ENCODE measurements at places on chromosomes 7 and 10.

DNA sequence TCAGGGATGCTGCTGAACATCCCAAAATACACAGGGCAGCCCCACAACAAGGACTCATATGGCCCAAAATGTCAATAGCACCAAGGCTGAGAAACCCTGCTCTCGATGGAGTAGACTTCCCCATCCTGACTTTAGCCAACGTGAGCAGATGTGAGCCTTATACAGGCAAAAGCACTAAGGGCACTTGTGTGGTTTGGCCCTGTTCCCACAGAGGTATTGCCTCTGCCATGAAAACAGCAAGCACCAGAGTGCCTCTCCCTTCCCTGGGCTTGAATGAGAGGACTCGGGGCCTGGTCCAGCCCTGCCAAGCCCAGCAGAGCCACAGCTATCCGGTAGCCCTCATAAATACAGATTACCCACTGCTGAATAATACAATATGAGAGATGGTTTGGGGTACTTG lies 47.5 kb downstream of the ACSM6 start:
- DNase-seq, result no peak

DNA sequence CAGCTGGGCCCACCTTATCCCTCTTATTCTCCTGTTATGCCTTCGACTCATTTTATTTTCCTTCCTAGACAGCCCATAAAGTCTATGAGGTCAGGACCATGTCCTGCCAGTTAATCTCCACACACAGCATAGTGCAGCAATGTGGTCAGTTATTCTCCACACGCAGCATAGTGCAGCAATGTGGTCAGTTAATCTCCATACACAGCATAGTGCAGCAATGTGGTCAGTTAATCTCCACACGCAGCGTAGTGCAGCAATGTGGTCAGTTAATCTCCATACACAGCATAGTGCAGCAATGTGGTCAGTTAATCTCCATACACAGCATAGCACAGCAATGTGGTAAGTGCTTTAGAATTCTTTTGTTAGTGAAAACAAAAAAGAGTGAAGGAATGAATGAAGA lies 77.8 kb downstream of the TEX36 start:
- DNase-seq, result no peak

- DNase-seq, result no peak
These were observed 185.6 kb downstream of the ZNF248 start for GRCh38 chr10:37671802-37672201.

DNA sequence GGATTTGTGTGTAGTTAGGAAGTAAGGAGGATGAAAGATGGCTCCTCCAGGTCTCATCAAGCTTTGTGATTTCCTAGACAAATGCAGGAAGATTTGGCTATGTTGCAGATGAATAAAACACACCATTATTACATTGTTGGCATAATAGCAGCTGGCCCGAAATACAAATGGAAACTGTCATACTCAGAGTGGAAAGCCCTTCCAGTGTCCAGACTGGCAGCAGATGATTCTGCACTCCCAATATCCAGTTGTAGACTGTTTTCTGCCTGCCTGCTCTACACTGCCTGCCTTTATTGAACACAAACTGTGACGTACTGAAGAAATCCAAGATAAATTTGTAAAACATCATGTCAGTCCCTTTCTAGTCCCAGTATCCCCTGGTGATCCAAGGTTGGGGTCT lies 99.7 kb upstream of the FZD1 start:
- DNase-seq, result no peak

- no peak for DNase-seq
These were observed 585.9 kb upstream of the NRP1 start for GRCh38 chr10:33920351-33920750.

DNA sequence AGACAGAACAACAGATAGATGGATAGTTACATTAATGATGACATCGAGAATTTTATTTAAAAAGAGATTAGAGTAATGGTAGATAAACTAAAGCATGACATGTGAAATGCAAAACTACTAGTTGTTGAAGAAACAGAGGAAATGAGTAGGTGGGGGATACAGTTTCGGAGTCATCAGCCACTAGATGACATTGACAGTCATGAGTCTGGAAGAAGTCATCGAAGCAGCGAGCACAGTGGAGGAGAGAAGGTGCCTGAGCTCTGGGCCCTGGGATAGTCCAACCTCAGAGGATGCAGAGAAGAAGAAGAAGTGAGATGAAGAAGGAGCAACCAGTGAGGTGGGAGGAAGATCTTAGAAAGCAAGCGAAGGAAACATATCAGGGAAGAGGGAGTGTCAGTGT lies 20.2 kb upstream of the SEC61A2 start:
- DNase-seq, result no peak

GRCh38 chr10:5560817-5561703 lies 36.3 kb downstream of the CALML3 start:
- no peak for DNase-seq

DNA sequence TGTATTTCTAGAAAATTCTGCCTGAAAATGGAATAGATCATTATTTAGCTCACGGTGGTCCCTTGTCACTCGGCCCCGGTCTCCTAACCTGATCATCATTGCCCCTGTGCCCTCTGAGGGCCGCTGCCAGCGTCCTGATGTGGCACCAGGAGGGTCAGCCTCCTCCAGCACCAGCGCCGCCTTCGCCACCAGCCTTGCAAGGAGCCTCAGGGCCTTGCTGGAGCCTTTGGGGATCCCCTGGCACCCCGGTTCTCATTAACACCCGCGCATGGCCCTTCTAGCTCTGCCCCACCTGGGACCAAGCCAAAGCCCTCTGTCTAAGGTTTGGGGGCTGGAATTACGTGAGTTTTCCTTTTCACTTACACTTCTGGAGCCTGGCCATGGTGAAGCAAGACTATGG lies 282.5 kb upstream of the ADARB2 start:
- no peak for DNase-seq

DNA sequence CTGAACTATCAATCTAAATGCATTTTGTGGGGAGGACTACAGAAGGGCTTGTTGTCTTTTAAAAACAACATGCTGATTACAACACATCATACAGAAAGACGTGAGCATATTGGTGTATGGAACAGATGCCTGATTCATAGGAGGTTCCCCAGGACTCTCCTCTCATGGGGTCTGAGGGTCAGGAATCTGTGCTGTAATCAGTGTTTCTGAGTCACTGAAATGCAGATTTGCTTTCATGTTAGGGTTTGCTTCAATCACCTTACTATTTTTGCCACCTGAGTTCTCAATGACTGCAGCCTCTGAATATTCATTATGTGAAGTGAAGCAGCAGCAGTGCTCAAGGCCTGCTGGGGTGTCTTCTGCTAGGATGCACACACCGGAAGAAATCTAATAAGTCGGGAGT lies 550 bp upstream of the ANK3 start:
- DNase-seq, result no peak

DNA sequence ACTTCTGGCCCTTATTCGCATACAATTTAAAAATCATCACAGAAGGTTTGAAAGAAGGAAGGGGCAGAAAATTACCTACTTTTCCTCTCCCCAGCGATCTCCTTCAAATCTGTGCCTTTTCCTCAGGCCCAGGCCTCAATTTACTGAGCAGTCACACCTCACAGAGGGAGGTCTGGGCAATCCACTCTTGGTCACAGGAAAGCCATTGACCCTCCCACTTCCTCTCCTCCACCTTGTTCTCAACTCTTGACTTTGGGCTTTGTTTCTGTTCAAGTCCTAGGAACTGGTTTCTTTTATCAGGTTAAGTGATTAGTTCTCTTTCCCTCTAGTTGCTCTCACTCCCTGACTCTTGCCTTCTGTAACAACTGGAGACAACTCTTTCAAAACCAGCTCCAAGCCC lies 37.0 kb upstream of the ATRNL1 start:
- DNase-seq, result no peak

GRCh38 chr7:22681312-22681711 lies 45.7 kb upstream of the IL6 start:
- no peak for DNase-seq

DNA sequence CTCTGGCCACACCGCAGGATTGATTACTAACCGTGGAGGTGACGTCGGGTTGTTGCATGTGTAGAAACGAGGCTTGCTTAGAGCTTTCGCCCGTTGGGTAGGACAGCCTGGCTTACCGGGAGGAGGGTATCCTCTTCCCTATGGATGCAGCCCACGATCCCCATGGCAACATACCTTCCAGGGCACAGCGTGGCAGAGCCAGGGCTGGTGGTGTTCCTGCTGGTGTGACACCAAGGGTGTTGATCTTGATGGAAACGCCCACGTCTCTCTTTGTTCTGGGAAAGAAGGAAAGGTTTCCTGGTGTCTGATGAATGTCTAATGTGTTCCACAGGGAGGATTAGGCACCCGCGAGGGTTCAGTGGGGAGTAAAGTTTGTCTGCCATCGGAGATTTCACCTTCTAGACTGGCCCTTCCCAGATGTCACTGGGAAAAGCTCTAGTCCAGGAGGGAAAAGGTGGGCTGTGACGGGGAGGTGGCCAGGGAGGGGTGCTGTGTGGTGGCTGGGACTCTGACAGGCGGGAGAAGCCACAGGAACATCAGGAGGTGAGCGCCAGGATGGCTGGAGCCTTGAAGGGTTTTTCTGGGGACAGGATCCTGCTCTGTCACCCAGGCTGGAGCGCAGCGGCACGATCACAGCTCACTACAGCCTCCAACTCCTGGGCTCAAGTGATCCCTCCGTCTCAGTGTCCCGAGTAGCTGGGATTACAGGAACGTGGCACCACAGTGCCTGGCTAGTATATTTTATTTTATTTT lies 102.1 kb downstream of the CUX1 start:
- DNase-seq, result no peak

DNA sequence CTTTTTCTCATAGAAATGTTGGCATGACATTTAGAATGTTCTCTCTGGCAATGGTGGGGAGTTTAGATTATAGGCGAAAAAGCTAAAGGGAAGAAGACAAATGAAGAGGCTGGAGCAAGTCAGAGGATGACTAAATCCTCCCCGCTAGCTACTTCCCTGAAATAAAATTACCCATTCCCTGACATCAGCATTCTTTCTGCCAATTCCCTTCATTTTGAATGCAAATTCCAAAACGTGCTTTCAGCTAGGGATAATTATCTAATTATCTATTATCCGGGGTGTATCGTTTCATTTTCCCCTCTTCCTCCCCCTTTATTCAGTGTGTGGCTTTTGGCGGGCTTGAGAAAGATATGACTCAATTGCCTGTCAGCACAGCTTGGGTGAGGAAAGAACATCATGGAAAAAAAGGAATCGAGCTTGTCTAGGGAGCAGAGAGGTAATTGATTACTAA lies 672.3 kb downstream of the TNS3 start:
- DNase-seq, result no peak

- DNase-seq, result no peak
These were observed 46.4 kb upstream of the HABP2 start for GRCh38 chr10:113506476-113506875.

Measured in activated CD8-positive, alpha-beta memory T cell treated with anti-CD3 and anti-CD28 coated beads for 1 hour (primary cell).